ENCODE measurements at places on chromosomes 1 and 21.

DNA sequence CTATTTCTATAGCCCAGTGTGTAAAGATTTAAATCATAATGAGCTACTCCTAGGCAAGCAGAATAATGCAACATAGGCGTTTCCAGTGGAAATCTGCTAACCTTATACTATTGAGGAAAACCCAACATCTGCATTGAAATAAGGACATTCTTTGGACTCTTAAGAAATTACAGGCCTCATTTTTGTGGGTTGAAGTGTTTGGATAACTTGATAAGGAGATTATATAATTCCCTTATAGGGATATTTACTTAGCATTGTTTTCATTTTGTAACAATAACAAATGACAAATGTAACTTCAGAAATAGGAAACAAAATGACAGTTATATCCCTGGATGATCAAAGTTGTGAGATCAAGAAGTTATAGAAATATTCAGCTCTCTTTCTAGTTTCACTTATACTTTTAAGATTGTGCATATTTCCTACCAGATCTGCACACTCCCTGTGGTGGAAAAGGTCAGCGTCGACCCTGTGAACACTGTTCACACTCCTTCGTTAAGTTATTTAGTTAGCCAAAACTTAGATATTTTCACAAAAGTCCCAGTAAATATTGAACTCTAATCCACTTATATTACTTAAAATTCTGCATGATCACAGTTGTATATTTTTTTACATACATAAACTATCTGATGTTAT, 284.4 kb upstream of the C1orf105 start:
- no peak for DNase-seq

- no peak for DNase-seq
Observed at GRCh38 chr21:45080639-45081414, 6.4 kb downstream of the ADARB1 start.

GRCh38 chr1:201682964-201683363, 144.0 kb downstream of the NAV1 start:
- DNase-seq: no peak

DNA sequence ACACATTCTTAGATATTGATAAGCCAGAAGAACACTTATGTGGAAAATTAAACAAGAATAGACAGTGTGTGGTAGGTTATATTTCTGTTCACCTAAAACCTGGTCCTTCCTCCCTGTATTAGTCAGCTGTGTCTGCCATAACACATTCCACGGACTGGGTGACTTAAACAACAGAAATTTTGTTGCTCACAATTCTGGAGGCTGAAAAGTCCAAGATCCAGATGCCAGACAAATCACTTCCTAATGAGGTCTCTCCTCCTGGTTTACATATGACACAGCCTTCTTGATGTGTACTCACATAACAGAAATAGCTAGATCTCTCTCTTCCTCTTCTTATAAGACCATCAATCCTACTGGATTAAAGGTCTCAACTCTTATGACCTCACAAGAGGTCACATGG, 25.7 kb downstream of the JMJD4 start:
- DNase-seq: no peak

DNA sequence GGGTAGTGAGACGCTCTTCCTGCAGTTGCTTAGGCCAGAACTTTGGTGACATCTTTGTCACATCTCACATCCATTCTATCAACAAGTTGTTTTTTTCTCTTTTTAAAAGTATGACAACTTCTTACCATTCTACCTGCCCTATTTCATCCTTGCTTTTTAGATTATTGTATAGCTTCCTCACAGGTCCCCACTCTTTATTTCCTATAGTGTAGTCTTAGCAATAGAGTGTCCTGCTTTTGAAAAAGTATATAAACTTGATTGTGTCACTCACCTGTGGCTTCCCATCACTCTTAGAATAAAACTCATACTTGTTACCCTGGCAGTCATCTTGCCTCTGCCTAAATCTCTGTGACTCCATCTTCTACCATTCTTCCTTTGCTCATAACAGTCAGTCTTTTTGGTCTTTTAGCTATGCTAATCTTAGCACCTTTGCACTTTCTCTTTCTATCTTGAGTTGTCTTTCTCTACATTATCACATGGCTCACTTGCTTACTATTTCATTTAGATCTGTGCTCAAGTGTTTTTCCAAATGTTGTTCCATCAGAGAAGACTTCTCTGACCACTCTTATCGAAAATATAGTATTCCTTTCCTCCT, 9.5 kb downstream of the CDC73 start:
- no peak for DNase-seq

DNA sequence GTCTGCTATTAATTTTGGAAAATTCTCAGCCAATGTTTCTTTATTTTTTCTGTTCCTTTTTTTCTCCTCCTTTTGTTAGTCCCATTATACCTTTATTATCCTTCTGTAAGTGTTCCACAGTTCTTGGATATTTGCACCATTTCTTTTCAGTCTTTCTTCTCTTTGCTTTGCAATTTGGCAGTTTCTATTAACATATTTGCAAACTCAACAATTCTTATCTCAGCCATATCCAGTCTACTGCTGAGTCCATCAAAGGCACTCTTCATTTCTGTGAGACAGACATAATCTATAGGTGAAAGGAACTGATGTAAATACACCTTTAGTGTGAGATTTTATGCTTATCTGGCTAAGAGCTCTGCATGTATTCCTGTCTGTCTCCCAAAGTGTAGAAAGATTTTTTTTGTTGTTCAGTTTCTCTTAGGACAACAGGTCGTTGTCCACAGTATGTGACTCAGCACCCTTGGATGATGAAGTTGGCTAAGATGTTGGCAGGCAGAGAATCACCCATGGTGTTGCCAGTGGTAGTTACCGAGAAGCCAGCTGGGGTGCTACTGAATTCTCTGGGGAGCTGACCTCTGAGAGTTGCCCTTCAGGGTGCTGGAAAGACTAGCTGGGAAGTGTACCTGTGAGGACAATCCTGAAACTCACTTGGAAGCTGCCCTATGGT, 38.4 kb downstream of the LEPR start:
- DNase-seq: no peak

- no peak for DNase-seq
Observed at GRCh38 chr21:38326899-38327298, 70.1 kb downstream of the KCNJ15 start.

DNA sequence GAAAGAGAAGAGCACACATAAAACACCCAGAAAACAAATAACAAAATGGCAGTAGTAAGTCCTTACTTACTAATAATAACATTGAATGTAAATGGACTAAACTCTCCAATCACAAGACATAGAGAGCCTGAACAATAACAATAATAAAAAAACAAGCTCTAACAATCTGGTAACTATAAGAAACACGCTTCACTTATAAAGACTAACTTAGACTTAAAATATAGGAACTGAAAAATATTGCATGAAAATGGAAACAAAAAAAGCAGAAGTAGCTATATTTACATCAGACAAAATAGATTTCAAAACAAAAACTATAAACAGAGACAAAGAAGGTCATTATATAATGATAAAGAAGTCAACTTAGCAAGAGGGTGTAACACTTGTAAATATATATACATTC, 83.1 kb upstream of the LYPLAL1 start:
- DNase-seq: no peak

DNA sequence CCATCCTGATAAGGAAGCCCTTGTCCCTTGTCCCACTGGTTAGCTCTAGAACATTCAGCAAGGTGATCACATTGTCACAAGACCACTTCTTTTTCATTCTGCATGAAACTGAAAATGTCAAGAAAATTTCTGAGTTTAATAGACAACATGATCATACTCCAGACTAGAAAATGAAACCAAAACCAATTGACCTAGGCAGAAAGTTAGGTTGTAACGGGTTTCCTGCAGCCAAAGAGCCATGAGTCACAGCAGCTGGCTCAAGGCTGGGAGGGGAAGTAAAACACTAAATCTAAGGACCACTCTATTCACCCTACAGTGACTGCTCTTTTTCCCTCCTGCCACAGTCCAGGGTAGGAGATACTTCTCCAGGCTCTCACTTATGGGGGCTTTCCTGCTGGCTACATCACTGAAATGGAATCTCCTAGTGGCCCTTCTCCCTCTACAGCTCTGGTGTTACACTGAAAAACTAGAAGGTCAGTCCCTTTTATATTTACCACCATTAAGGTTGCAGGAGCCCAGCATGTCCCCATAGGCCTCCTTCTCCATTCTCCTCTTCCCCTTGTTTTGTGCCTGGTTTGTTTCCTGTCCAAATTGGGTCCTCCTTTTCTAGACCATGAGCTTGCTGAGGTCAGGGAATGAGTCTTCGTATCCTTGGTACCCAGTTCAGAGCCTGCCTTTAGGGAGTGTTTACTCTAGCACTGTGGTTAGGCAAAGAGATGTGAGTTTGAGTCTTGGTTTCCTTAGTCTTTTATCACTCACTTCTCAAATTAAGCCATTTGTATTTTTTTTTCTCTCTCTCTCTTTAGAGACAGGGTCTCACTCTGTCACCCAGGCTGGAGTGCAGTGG, 236.5 kb upstream of the JUN start:
- DNase-seq: no peak

- DNase-seq: no peak
Observed at GRCh38 chr1:151728151-151729054, 7.1 kb downstream of the RIIAD1 start.

GRCh38 chr1:172288581-172288980, 131.9 kb upstream of the C1orf105 start:
- no peak for DNase-seq

- no peak for DNase-seq
Observed at GRCh38 chr21:32457962-32458361, 45.5 kb downstream of the EVA1C start.

DNA sequence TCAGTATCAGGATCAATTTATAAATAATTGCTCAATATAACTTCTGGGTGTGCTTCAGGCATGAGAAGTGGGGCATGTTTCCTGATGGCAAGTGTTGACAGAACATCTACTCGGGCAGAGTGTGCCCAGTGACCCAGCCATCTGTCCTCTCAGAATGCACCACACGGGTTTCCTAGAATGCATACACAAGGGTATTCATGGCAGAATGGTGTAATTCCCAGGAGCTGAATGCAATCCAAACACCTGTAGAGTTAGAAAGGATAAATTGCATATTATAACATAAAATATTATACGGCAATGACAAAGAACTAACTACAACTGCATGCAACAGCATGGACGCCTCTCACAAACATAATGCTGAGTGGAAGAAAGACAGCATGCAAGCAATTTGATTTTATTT, 391.9 kb downstream of the SIPA1L2 start:
- DNase-seq: no peak

- no peak for DNase-seq
Observed at GRCh38 chr1:219517031-219517430, 95.9 kb downstream of the ZC3H11B start.

DNA sequence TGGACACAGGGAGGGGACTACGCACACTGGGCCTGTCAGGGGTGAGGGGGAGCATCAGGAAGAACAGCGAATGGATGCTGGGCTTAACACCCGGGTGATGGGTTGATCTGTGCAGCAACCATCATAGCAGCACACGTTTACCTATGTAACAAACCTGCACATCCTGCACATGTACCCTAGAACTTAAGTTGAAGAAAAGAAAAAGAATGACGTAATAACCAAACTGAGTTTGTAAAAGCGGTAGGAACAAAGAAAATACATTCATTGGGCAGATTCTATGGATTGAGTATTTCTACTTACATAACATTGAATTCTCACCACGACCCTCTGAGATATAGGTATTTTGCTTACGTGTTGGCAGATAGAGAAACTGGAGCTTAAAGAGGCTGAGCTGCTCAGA, 468.4 kb downstream of the TTLL7 start:
- no peak for DNase-seq

DNA sequence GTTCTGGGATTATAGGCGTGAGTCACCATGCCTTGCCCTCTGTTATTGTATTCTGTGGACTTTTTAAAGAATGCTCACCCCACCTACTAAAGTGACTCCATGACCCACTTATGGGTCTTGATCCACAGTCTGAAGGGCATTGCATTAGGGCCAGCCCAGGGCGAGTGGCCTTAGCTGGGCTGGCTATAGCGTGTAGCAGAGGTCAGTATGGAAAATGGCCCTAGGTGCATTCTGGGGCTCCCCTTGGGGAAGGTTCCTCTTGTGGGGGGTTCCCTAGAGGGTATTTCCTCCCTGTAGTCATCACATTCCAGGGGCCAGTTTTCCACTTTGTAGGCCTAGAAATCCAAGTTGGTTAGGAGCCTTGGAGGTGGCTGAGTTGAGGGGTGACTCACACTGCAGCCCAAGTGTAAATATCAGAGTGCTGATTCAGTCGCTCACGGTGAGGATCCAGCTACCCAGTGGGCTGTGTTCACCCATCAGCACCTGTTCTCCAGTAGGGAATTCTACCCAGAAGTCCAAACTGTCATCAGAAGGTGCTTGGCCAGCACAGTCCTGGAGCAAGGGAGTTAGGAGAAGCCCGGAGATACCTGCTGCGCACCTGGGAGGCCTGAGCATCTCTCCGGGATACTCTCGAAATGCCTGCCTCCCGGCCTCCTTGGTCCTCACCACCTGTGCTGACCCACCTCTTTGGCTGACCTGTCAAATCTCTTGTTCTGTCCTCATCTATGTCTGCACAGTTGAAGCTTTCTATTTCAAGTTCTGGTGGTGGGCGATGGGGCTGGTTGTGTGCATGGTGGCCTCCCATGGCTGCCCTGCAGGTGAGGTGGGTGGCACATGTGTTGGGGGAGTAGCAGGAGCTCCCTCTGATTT, 52.2 kb downstream of the NENF start:
- DNase-seq: no peak

GRCh38 chr21:31164713-31165694, 126.7 kb upstream of the KRTAP19-8 start:
- DNase-seq: no peak

- DNase-seq: peak; percentile 40
Observed at GRCh38 chr1:225713281-225713680, 60.4 kb upstream of the ENAH start.

DNA sequence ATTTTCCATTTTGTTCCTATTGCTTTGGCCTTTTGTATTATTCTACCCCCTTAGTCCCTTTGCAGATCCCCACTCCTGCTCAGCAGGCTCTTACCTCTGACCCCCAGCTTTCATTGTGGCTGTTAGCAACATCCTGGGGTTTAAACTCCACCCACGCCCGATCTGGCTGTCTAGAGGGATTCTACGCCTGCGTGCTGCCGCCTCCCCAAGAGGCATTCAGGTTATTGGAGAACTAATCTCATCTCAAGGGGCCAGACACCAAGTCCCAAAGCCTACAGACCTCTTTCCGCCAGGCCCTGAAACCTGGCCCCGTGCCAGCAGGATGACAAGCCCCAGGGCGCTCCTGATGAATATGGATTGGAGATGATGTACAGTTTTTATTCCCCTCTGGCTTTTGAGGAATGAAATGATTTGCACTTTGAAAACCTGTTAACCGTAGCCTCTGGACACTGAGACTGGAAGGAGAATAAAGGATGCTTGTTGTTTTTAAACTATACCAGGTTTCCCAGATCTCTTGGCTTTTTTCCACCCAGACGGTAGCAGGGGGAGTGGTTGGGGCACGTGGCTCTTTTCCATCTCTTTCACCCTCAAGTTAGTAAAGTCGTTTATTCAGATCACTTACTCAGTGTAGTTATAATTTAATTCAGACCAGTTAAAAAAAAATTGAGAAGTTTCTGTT, 14.5 kb upstream of the IKBKE start:
- DNase-seq: no peak

Data from Caco-2 (cell line).